ENCODE measurements at places on chromosomes 4 and X. TPM values are rescaled to one million over a fixed set of nuclear protein-coding genes. Genes with fewer than 3 reads are reported as not detected.

The COL4A6 gene
- 0.16 TPM for total RNA-seq

The CCKAR gene
- not detected for total RNA-seq

The HOPX gene
- total RNA-seq: 1.1 TPM

The RENBP gene
- total RNA-seq: 16.5 TPM

The PPAT gene
- 7.9 TPM for total RNA-seq

The COX7B2 gene
- not detected for total RNA-seq

The MAOB gene
- total RNA-seq: not detected

The VCX3B gene
- not detected for total RNA-seq

The ZMAT1 gene
- 0.81 TPM for total RNA-seq

The FGF13 gene
- 10.5 TPM for total RNA-seq

The UGT2B15 gene
- total RNA-seq: not detected

The NLRP2B gene
- under 0.01 TPM for total RNA-seq

The KDM6A gene
- total RNA-seq: 12.8 TPM

The FGFBP2 gene
- not detected for total RNA-seq

The TMEM165 gene
- 87.9 TPM for total RNA-seq

The SSX2 gene
- total RNA-seq: not detected

The TSPAN7 gene
- total RNA-seq: 9.6 TPM

The TMEM31 gene
- total RNA-seq: not detected

The RBM46 gene
- not detected for total RNA-seq

The TLR3 gene
- 1.9 TPM for total RNA-seq

The PCDH18 gene
- total RNA-seq: 1.6 TPM

The SUPT20HL1 gene
- total RNA-seq: not detected

The USP26 gene
- not detected for total RNA-seq

The FAM114A1 gene
- total RNA-seq: 67.8 TPM

The ZNF280C gene
- 1.3 TPM for total RNA-seq

The BST1 gene
- 154 TPM for total RNA-seq

The RTL5 gene
- 1.1 TPM for total RNA-seq

The TSPAN5 gene
- 15.1 TPM for total RNA-seq

The NCAPG gene
- total RNA-seq: 34.2 TPM

The PAGE4 gene
- total RNA-seq: not detected

The MAGEB6B gene
- total RNA-seq: not detected

The ZNF157 gene
- not detected for total RNA-seq

The RASGEF1B gene
- 0.44 TPM for total RNA-seq

The SPIN2A gene
- 0.44 TPM for total RNA-seq

The SASH3 gene
- not detected for total RNA-seq

The CDX4 gene
- total RNA-seq: not detected

The CITED1 gene
- total RNA-seq: 0.16 TPM

The NPY2R gene
- total RNA-seq: 0.13 TPM

The GLRA2 gene
- not detected for total RNA-seq

The DSPP gene
- not detected for total RNA-seq

The MAGEE2 gene
- total RNA-seq: not detected

The MAGEA2B gene
- not detected for total RNA-seq

The REELD1 gene
- not detected for total RNA-seq

The RAB9B gene
- 1.1 TPM for total RNA-seq

The MND1 gene
- 6.5 TPM for total RNA-seq

The SLC10A6 gene
- 3.1 TPM for total RNA-seq

The KIAA0232 gene
- total RNA-seq: 8.6 TPM

The ADAMTS3 gene
- 2.7 TPM for total RNA-seq

The AMBN gene
- not detected for total RNA-seq

The CENPE gene
- 12.3 TPM for total RNA-seq

The C1QTNF7 gene
- not detected for total RNA-seq

The PNMA3 gene
- 0.06 TPM for total RNA-seq

The RTL9 gene
- not detected for total RNA-seq

The HADH gene
- total RNA-seq: 6.3 TPM

The ANK2 gene
- 1.5 TPM for total RNA-seq

The GAGE1 gene
- total RNA-seq: not detected

The FOXO4 gene
- total RNA-seq: 7.2 TPM

Measured in bladder microvascular endothelial cell (primary cell).